ENCODE measurements at places on chromosomes 2 and 18.

- no peak for DNase-seq
Observed at GRCh38 chr2:219173176-219173575, 3.3 kb upstream of the SLC23A3 start.

DNA sequence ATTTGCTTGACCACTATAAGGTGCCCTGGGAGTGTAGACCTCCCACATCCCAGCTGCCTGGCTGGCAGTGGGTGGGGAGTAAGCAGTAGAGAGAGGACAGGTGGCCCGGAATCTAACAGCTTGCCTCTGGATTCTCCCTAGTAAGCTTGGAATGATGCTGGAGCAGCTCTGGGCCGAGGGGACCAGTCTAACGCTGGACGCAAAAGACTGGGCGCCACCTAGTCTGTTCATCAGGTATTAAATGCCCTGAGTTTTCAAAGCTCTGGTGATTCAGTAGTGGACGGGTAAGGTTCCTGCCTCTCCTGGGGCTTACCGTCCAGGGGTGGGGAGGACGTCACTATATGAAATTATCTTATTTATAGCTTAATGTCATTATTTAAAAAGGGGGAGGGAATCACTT lies 648 bp upstream of the LYPD6B start:
- no peak for DNase-seq

- DNase-seq: no peak
Observed at GRCh38 chr18:29326214-29326613, 1149.3 kb upstream of the CDH2 start.

DNA sequence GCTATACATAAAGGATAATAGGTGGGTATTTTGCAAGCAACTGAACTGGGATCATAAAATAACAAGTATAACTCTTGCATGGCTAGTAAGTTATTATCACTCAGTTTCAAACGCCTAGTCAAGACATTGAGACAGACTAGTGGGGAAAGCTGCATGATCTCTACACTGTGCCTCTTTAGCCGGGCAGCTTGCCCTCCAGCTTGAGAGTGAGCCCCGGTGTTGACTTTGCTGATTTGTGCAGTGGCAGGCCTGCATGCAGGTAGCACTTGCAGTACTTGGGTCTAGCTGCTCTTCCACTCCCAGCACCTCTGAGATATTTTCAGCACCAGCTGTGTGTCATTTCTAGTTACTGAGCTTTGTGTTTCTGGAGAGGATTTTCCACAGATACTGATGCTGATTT lies 118.8 kb upstream of the DAPL1 start:
- no peak for DNase-seq

DNA sequence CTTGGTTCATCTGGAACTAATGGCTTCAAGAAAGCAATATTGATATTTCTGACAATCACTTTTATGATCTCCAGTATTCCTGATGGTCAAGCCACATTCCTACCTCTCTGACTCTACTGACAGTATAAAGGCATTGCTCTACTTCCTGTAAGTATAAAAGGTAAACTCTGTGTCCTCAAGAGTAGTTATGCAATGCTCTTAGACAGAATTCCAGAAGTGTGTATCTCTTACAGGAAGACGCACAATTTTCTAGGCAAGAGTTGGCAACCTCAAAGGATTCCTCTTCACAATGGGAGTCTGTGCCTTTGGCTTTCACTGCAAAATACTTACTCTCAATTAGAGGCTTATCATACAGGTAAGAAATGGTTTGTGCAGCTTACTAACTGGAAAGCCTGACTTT lies 100.1 kb downstream of the THADA start:
- no peak for DNase-seq

DNA sequence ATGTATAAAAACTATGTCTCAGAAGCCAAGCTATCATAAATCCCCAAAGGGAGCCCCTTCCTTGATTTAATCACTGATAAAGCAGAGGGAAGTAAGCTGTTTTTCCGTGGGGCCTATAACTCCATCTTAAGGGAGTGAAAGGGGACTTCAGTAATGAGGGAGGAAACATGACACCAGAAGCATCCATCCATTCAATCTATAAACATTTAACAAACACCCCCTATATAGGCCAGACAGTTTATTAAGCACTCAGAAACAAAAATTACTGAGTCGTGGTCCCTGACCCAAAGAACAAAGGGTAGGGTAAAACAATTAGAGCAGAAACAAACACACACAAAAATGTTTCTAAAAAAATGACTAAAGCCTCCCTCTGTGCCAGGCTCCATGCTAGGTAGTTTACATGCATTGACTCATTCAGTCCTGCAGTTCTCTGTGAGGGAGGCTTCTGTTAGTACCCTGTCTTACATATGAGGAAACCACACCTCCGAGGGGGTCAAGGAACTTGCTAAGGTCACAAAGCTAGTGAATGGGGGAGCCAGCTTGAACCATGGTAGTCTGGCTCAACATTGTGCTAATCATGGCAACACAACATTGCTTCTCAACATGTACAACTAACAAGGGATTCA lies 472.1 kb downstream of the CDH2 start:
- no peak for DNase-seq

DNA sequence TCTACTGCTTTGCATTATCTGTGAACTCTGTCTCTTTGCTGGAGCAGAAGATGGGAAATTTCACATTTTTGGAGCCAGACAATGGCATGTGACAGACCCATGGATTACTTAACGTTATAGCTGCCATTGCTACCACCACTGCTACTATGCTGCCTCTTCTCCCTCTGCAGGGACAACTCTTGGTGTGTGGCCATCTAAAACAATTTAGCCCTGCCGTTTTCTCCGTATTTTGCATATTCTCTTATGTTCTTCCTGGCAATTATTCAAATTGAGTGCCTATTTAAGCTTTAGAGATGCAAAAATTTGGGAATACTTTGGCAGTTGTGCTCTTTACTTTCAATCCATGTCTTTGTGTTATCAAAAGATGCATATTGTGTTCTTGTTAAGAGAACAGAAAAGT lies 386.8 kb downstream of the XIRP2 start:
- DNase-seq: no peak

GRCh38 chr2:23404426-23404825 lies 19.4 kb downstream of the KLHL29 start:
- no peak for DNase-seq

- no peak for DNase-seq
Observed at GRCh38 chr2:12005886-12006681, 259.7 kb downstream of the LPIN1 start.

DNA sequence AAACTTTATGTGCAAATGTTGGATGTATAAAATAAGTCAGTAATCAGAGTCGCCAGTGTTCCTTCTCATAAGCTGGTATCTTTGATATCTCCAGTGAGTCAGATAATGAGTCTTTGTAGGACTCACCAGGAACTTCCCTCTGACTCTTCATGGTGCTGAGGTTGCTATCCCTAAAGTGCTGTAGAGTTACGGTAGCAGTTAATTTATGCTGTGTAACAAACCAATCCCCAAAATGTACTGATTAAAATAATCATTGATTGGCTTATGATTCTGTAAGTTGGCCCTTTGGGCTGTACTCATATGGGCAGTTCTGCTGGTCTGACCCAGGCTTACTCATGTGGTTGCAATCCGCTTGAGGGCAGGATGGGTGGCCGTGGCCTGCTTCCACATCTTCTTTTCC lies 43.8 kb downstream of the MAIP1 start:
- DNase-seq: no peak

DNA sequence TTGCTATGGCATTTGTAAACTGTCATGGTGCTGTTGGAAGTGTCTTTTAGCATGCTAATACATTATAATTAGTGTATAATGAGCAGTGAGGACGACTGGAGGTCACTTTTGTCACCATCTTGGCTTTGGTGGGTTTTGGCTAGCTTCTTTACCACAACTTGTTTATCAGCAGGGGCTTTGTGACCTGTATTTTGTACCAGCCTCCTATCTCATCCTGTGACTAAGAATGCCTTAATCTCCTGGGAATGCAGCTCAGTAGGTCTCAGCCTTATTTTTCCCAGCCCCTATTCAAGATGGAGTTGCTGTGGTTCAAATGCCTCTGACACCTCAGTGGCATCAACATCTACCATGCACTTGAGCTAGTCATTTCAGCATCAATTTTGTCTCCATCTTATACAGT lies 29.7 kb downstream of the LYPD6 start:
- no peak for DNase-seq

GRCh38 chr2:234444242-234444730 lies 52.6 kb downstream of the ARL4C start:
- DNase-seq: no peak

GRCh38 chr18:76674596-76674995 lies 147.8 kb upstream of the ZNF236 start:
- no peak for DNase-seq

- DNase-seq: no peak
Observed at GRCh38 chr2:80894486-80894885, 589.9 kb upstream of the LRRTM1 start.

DNA sequence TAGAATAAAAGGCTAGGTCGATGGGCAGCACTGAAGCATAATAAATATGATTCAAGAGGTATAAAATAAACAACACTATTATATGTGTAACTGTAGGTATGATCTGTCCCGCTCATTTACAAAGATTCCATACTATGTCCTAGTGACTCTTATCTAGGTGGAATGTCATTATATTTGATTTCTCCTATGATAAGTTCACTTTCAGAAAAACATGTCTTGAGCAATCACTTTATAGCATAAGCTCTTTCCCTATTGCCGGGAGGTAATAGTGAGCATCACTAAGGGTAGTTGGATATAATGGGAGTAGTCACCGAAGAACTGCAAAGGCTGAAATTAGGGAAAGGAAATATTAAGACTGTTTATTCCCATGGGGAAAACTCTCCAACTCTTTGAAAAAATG lies 330.3 kb upstream of the THUMPD2 start:
- DNase-seq: no peak

DNA sequence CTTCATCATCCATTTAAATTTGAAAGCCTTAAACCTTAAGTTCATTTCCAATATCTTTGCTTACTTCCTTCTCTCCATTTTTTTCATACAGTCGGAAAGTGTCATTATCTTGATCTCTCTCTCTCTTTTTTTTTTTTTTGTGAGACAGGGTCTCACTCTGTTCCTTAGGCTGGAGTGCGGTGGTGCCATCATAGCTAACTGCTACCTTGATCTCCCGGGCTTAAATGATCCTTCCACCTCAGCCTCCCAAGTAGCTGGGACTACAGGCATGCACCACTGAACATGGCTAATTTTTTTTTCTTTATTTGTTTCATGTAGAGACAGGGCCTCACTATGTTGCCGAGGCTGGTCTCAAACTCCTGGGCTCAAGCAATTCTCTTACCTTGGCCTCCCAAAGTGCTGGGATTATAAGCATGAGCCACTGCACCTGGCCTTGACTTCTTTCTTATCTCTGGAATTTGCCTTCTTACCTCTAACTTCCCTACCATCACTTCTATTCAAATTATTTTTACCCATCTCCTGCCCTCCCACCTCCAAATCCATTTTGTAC lies 222.2 kb downstream of the MYCN start:
- DNase-seq: no peak

GRCh38 chr2:188734691-188735090 lies 239.5 kb upstream of the COL3A1 start:
- no peak for DNase-seq

- DNase-seq: peak; percentile 18
Observed at GRCh38 chr2:43318791-43319190, 92.4 kb upstream of the ZFP36L2 start.

- no peak for DNase-seq
Observed at GRCh38 chr2:166332106-166332505, 43.6 kb downstream of the SCN9A start.

- DNase-seq: no peak
Observed at GRCh38 chr18:13191779-13192178, 26.8 kb upstream of the LDLRAD4 start.

- no peak for DNase-seq
Observed at GRCh38 chr18:75377258-75377657, 50.2 kb downstream of the SMIM21 start.

DNA sequence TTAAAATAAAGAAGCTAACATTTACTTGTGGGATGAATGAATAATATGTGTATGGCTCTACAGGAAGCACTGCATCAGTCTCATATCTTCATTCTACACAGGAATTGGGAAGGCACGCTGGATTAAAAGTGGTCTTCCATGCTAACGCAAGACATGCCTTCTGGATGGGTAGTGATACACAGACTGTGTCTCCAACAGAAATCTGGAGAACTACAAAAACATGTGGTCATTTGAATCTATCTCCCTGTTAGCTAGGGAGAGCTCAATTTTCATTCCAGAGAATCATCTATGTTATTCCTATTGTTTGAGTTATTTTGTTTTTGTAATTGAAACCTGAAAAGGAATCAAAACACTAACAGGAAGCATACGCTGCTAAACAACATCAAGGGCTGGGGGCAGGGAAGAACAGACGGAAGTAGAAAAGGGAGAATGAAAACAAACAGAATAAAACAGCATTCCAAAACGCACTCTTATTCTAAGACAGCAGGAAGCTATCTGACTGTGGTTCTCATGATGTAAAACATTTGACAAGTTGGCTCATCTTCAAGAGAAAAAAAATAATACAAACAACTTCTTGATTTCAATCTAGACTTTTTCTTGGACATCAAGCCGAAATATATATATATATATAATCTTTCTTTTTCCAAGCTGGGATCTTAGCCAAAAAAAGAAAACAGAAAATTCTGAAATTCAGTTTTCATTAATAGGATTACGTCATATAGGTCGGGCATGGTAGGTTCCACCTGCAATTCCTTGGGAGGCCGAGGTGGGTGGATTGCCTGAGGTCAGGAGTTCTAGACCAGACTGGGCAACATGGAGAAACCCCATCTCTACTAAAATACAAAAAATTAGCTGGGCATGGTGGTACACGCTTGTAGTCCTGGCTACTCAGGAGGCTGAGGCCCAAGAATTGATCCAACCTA lies 31.5 kb upstream of the ASNSD1 start:
- DNase-seq: no peak

GRCh38 chr2:9703085-9703678 lies 72.4 kb upstream of the YWHAQ start:
- no peak for DNase-seq

DNA sequence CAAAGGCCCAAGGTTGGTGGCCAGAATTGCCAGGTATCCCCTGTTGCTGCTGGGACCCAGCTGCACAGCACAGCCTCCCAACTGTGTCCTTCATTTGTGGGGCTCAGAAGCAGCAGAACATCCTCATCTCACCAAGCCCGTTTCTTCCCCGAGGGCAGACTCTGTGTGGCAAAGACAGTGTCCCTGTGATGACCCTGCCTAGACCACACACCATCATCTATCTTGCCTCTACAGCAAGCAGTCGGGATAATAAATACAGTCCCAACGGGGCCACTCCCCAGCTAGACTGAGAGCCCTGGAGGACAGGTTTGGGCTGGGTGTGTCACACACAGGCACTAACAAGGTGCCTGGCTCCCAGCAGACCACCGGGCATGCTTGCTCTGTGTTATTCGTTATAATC lies 93.4 kb downstream of the PTGR3 start:
- no peak for DNase-seq

- no peak for DNase-seq
Observed at GRCh38 chr2:176115883-176116813, at the start of gene HOXD10. HOXD10 (plus strand) TSS chr2:176116778; CDS start chr2:176116834, 56 bp downstream.

GRCh38 chr2:60966507-60967405 lies 50.8 kb upstream of the PEX13 start:
- DNase-seq: no peak

DNA sequence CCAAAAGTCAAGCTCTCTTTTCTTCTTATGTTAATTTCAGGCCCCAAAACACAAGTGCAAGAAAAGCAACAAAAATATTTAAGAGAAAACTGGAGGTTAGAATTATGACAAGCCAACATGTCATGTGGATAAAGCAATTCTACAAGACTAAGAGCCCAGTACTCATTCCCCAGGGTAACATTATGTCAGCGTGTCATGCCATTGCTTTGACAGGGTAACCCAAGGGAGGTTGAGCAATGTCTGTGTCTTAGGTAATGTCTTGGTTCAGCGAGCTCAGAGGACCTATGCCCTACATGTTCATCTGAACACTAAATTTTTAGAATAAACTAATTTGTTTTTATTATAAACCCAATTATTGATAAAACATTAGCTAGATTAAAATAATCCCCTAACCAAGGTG lies 173.2 kb upstream of the ZNF804A start:
- DNase-seq: no peak
